Cerebellum (tissue), 4 donors: ENCODE measurements at places on chromosomes 11 and 22.

GRCh38 chr22:46969961-46970360 is 207.5 kb downstream of the TBC1D22A start:
- no peak for DNase-seq

DNA sequence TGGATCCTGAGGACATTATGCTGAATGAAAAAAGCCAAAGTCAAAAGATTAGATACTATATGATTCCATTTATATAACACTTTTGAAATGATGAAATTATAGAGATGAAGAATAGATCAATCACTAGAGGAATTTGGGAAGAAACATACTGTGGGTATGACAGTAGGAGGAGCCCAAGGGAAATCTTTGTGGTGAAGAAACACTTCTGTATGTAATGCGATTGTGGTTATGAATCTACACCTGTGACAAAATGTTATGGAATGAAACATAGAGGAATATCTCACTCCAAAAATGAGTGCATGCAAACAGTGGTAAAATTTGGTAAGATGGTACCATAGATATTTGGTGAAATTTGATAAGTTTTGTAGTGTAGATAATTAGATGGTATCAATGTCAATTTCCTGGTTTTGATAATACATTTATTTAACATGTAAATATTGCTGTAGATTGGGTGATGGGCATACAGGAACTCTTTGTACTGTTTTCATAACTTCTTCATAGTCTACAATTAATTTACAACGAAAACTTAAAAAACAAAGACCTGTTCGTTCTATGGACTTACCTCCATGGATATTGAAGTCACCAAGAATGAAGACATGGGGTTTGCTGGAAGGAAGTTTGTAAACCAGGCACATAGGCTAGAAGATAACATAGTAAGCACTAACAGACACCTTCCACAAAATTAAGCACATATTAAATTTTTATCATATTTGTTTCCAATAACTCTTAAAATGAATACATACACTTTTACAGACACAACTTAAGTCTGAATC is 11.5 kb downstream of the MRGPRX1 start:
- DNase-seq = no peak

- no peak for DNase-seq
These were observed 5.7 kb downstream of the SIRT3 start for GRCh38 chr11:230431-230830.

DNA sequence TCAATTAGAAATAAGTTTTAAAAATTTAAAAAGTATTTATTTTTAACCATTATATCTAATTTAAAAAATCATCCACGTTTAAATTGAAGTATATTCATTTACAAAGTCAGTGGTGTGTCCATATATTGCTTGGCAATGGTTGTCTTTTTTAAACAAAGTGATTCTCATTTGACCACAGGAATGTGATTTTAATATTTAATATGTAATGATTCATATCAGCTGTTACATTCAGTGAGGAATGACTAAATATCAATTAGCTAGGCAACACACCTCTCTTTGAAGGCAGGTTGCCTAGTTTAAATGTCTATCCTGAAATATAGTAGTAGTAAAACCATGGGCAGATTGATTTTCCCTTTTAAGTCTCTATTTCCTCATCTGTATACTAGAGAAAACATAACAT is 392.2 kb upstream of the CCDC179 start:
- no peak for DNase-seq

DNA sequence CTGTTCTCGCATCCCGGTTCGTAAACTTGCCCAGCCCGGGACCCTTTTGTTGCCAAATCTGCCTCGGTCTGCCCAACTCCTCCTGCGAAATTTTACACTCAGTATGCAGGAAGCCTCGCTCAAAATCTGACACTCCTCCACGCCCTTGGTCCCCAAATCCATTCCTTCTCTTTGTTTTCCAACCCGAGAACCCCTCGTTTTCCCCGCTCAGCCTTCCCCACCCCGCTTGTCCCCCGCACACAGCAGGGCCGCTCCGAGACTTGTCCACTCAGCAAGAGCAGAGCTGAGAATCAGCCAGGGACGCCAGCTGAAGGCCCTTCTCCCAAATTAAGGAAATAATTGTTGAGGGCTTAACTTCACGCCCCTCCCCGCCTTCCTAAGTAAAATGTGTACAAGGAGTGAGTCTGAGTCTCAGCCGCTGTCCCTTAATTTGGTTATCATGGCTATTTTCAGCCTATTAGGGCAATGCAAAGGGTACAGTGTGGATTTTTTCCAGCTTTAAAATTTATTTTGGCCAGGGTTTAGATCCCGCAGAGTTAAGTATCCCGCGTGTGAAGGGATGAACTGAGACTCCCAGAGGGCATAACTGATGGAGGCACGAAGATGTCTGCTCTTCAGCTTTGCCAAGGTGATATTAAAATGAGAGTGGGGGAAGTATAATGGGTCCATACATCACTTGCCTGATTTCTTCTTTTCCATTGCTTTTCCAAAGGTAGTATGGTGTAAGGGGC is 581 bp upstream of the FBXO3 start:
- peak; percentile 44 for DNase-seq

DNA sequence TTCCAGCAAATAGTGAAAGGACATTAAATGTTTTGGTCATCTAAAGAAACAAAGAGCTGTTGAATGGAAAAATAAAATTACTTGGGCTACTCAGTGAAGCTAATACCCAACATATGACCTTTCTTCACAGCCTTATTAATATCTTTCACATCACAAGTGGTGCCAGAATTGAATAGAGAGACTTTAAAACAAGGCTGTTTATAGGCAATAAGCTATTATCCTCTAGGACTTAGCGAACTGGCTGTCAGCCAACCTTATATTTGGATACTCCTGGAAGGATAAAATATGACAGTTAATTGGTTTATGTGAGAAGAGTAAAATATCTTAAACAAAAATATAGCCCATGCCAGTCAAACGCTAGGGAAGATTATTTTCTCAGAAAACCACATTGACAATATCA is 225.5 kb upstream of the BLID start:
- DNase-seq = no peak

- DNase-seq = no peak
These were observed 10.7 kb upstream of the SYTL2 start for GRCh38 chr11:85821636-85822035.

GRCh38 chr11:7617032-7617431 is 56.3 kb downstream of the CYB5R2 start:
- DNase-seq = no peak

DNA sequence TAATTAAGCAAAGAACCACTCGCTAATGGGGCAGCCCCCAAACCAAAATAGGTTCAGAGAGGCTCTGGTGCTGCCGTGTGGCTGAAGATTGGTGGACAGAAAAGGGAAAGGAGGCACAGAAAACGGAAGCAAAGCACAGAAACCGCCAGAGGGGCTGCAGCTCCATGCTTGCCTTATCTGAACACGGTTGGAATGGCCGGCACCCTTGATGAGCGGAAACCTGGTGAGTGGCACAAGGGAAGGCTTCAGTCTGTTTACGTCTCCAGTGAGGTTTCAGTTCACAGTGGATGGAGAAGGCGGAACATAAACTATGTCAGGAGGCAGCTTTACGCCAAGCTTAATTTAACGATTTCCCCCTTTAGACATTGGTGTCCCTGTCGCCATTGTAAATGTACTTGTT is 5.2 kb upstream of the PRR33 start:
- DNase-seq = no peak
